ENCODE measurements at places on chromosomes 12 and 14. TPM values are rescaled to one million over a fixed set of nuclear protein-coding genes. Genes with fewer than 3 reads are reported as not detected.

Gene LRRC10
- total RNA-seq = not detected

Gene BTBD6
- total RNA-seq = 69.6 TPM

Gene CMKLR1
- 13.5 TPM for total RNA-seq

Gene KRT77
- total RNA-seq = not detected

Gene RPGRIP1
- total RNA-seq = not detected

Gene HNF1A
- 24.8 TPM for total RNA-seq

Gene TRIM9
- total RNA-seq = 21.3 TPM

Gene FGF6
- total RNA-seq = not detected

Gene GPD1
- total RNA-seq = 22.1 TPM

Gene TDRD9
- total RNA-seq = 0.55 TPM

Gene ITGB7
- total RNA-seq = 8.3 TPM

Gene FOXG1
- not detected for total RNA-seq

Gene ZNF384
- 37.8 TPM for total RNA-seq

Gene KRT72
- not detected for total RNA-seq

Gene OTUB2
- 2.7 TPM for total RNA-seq

Gene MYO1H
- total RNA-seq = not detected

Gene C14orf132
- 5.9 TPM for total RNA-seq

Gene KRT78
- not detected for total RNA-seq

Gene MAP1LC3B2
- 1.1 TPM for total RNA-seq

Gene CMA1
- total RNA-seq = not detected

Gene OR4L1
- not detected for total RNA-seq

Gene RHEBL1
- not detected for total RNA-seq

Gene C12orf54
- total RNA-seq = not detected

Gene ST8SIA1
- total RNA-seq = 4.1 TPM

Gene PRR4
- total RNA-seq = not detected

Gene KERA
- not detected for total RNA-seq

Gene P3H3
- 32.9 TPM for total RNA-seq

Gene REM2
- 2.1 TPM for total RNA-seq

Gene DDN
- 0.32 TPM for total RNA-seq

Gene USP5
- total RNA-seq = 35.9 TPM

Gene OR4E2
- total RNA-seq = not detected

Gene KLRG1
- 1.4 TPM for total RNA-seq

Gene FOXM1
- total RNA-seq = 5.2 TPM

Gene SSPN
- 12.7 TPM for total RNA-seq

Measured in transverse colon (tissue), 4 donors.